ENCODE measurements at places on chromosomes 3 and 15.

GRCh38 chr3:110738531-110738930, 333.1 kb upstream of the NECTIN3 start:
- no peak for DNase-seq

DNA sequence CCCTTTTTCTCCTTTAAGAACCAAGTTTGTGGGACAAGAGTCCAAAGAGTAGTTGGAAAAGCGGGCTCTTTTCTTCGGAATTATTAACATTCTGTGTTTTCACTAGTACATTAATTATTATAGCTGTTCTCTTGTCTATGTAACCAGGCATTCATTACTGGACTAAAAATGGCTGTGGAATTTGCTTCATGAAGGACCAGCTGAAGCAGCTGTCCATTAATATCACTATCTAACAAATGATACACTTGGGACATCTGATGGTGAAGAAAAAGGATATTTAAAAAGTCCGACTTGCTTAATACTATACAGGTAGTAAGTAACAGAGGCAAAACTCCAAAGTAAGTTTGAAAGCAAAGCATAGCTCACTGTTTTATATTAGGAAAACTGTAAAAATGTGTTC, 728.9 kb upstream of the DPPA4 start:
- no peak for DNase-seq

DNA sequence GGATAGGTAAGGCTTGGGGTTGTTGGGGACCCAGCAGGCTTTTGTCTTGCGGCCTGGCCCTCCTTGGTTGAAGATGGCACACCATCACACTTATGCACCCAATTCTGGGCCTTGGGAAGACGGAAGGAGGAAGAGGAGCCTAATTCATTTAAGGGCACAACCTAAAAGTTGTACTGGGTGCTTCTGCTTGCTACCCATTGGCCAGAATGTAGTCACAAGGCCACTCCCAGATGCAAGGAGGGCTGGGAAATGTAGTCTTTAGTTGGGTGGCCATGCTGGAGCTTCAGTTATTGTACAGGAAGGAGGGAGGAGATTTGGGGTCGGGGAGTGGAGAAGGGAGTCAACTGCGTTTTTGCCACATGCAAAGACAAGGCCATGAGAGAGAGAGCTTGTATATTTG, 109.2 kb downstream of the TMEM266 start:
- DNase-seq = no peak

DNA sequence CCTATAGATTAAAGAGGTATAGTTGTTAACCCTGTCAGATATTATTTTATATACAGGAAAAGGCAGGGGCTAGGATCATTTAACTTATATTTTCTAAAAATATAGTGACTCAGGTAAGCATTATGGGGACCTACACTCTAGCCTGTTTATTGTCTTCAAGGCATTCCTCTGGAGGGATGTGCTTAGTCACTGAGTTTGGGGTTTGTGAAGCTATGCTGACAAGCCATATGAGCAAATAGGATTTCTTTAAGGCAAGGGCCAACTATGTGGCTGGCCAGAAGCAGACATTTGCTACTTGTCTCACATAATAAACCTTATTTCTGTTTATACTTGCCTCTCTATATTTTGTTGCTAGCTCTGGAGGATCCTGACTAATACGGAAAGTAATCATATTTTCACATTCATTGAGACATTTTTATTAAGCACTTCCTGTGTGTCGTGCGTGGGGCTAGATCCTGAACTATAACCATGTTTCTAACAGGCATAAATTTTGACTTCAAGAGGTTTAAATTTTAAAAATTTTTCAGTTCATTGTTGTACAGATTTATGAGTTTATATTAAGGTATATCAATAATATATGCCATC, 153.4 kb downstream of the OTOL1 start:
- DNase-seq = no peak

GRCh38 chr3:13556917-13557316, 8.0 kb downstream of the FBLN2 start:
- no peak for DNase-seq

DNA sequence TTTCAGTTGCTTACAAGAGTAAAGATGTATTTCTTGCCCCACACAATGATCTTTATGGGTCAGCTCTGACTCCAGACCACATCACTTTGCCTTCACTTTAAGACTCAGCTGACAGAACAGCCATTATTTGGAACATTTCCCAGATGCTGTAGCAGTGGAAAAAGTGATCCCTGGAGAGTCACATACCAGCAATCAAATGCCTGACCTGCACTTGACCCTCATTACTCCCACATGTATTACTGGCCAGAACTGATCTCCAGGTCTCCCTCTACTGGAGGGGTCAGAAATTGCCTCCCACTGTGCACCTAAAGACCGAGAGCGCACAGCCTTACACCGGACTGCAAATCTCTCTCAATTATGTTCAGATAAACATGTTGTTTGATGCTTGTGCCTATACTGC, 88.6 kb upstream of the ZNF385D start:
- no peak for DNase-seq

- no peak for DNase-seq
These were observed 185.0 kb upstream of the ANKRD28 start for GRCh38 chr3:15982667-15983196.

- no peak for DNase-seq
These were observed 319.6 kb downstream of the AGBL1 start for GRCh38 chr15:86399041-86399954.

GRCh38 chr3:152738656-152739055, 96.3 kb upstream of the P2RY1 start:
- no peak for DNase-seq

GRCh38 chr3:156604642-156605144, 49.8 kb upstream of the SSR3 start:
- no peak for DNase-seq

GRCh38 chr3:191915712-191916111, 454.7 kb downstream of the PYDC2 start:
- DNase-seq = no peak

Measured in coronary artery (tissue), 2 donors.